ENCODE measurements at places on chromosomes 13 and 19.

DNA sequence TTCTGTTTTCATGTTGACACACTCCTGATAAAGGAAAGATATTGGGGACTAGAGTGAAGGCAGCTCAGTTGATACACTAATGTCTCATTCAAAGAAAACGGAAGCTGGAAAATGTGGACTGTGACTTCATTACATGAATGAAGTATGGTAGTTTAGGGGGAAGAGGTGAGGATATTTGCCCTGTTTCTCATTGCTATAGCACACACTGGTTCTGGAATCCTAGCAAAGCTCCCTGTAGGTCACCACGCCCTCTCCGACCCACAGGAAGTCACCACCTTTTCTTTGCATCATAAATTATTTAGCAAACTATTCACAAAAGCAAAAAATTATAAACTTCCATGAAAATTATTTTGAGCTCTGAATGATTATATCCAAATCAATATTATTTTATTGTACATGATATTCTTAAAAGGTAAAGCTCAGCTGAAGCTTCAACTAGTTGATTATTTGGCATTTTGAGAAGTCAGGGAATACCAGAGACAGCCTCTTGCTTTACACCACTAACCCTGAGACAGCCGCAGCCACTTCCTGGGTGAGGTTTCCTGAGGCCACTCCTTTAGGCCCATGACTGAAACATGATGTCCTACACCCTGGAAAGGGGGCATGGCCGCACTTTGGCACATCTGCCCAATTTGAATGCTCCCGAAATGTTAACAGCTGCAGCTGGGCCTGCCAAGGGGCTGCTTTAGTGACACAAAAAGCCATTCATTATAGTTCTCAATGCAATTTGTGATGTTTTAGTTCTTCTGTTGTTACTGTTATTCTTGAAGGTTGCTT lies 50.0 kb upstream of the WDFY2 start:
- peak; percentile 26 for DNase-seq

DNA sequence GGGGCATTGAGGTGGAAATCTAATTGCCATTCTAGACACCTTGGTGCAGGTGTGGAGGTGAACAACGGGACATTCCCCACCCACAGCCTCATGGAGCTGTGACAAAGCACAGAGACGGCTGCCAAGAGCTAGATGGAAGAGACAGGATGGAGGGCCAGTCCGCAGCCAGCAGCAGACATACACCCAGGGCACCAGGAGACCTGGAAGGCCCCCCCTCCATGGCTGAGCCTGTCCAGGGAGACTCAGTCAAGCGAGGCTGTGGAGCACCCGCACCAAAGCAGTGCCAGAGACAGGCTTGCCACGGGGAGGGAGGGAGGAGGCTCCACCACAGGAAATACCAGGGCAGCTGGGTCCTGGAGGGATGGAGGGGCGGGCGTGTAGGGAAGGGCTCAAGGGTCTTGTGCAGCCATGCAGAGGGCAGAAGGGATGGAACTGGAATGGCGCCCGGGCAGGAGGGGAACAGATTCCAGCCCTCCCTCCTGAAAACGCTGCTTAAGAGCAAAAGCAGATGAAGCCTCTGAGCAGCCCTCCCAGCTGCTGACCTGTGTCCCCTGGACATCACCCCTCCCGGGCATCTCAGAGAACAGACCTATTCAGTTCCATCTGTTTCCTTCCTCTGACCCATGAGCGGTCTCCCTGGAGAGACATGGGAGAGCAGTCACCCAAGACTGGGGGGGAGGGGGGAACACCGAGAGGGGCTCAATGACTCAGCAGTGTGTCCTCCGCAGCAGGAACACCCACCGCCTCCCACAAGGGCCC lies 14.4 kb downstream of the EPS15L1 start:
- no peak for DNase-seq

DNA sequence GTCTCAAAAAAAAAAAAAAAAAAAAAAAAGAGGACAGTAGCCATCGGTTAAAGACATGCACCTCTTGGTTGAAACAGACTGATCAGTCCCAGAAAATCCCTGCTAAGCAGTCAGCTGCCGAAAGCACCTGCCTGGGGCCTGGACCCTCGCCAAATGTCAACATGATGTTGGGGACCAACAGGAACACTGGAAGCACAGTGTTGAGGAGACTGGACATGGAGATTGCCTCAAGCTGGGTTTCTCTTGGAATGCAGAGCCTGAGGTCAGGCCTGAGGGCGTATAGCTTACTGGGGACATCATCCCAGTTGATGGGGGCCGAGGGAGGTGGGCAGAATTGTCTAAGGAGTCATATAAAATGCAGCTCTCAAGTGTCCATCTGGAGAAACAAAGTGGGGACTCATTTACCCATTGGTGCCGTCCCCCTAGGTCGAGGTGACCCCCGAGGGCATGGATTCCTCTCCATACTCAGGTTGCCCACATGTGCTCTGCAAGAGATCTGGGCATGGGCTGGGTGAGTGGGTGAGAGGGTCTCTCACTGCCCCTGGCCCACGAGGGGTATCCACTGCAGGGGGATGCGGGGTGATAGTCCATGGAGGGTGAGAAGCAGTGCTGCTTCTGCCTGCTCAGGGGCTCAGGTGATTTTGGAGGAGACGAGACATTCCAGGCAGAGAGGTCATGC lies 164.5 kb downstream of the URI1 start:
- no peak for DNase-seq

- DNase-seq: no peak
Measured at GRCh38 chr13:107104631-107105030, 536.7 kb upstream of the ARGLU1 start.

GRCh38 chr13:85603735-85604134 lies 195.5 kb downstream of the SLITRK6 start:
- no peak for DNase-seq

DNA sequence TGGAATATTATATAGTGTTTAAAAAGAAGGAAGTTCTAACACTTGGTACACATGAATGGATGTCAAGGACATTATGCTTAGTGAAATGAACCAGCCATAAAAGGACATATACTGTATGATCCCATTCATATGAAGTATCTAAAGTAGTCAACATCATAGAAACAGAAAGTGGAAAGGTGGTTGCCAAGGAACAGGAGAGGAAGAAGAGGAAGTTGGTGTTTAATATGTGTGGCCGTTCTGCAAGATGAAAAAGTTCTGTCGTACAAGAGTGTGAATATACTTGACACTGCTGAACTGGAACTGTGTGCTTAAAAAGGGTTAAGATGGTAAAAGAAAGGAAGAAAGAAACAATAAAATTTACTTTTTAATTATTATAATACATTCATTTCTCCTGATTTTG lies 33.1 kb upstream of the C1QTNF9 start:
- DNase-seq: no peak

- DNase-seq: peak; percentile 19
Measured at GRCh38 chr19:54316746-54317107, 3.8 kb upstream of the LILRA5 start.

- no peak for DNase-seq
Measured at GRCh38 chr13:56515441-56515840, 625.3 kb upstream of the PRR20A start.

GRCh38 chr13:97248243-97248642 lies 26.1 kb downstream of the MBNL2 start:
- no peak for DNase-seq

- no peak for DNase-seq
Measured at GRCh38 chr13:89584058-89584620, 1763.3 kb upstream of the MIR17HG start.

- no peak for DNase-seq
Measured at GRCh38 chr19:3606690-3607289, at the start of gene TBXA2R. Gene TBXA2R, minus strand, starts transcription at chr19:3606875. Its CDS starts 6,241 bp downstream, at chr19:3600634.

GRCh38 chr13:91238036-91238435 lies 109.5 kb upstream of the MIR17HG start:
- no peak for DNase-seq

DNA sequence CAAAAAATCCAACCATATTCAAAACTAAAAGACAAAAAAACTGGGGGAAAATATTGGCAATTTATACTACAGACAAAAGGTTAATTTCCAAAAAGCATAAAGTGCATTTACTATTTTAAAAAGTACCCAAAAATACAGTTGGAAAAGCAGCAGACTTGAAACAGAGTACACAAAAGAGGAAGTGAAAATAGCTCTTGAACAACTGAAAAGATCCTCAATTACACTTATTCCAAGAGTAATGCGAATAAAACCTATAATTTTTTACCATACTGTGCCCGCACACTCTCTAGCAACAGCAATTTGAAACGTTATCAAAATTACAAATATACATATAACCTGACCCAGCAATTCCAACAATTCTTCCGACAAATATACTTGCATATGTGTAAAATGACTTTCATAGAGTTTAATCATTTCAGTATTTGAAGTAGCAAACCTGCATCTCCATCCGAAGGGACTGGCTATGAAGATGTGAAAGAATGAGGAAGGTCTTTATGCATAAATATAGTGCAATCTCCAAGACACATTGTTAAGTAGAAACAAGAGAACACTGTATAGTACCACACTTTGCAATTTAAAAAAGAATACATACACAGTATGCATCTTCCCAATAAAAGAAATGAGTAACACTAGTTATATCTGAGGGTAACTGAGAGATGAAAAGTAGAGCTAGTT lies 25.4 kb downstream of the ALG5 start:
- no peak for DNase-seq

DNA sequence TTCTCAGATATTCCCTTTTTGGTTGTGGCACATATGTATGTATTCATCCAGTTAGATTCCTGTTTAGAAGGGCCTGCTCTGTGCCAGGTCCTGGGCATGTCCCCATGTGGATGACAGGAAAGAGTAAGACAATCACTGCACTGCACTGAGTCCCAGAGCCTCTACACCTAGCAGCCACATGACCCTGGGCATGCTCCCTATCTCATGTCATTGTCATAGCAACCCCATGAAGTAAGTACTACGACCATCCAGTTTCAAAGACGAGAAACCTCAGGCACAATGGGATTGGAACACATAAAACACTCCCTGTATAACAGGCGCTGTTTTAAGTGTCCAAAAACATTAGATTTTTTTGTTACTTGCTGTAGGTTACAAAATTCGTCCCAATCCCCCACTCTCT lies 594.4 kb downstream of the UQCRFS1 start:
- no peak for DNase-seq

DNA sequence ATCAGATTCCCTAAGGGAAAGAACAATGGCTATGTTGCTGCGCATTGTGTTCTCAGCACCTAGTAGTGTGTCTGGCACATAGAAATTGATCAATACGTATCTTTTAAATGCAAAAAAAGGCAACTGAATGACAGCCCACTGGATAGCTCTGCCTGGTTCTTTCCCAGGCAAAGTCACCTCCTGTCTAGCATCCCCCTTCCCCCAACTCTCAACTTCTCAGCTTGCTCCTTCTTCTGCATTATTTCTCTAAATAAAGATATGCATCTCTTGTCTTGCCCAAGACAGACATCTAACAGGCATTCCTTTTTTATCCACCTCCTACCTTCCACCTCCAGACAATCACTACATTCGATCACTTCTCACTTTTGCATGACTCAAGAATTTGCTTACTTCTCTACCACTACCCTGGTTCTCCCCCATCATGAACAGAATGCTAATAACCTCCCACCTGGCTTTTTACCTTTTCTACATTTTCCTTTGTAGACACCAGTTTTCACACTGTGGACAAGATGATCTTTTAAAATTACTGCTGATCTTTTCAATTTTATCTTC lies 26.5 kb upstream of the OXGR1 start:
- no peak for DNase-seq

DNA sequence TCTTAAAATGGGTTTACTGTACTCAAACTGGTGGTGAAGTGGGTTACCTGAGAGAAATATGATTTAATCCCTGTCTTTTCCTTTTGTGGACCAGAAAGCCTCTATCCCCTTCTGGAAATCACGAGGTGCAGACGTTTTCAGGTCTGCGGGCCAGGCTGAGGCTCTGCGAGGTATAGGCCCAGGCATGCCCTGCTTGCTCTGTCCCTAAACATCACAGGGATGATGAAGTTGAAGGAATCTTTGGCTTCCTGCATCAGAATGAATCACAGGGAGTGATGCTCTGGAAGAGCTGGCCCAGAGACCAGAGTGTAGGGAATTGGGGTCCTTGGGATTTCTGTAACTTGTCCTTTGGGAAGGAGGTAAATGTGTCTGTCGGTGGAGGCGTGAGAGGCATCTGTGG lies 18.4 kb upstream of the CHST8 start:
- DNase-seq: no peak

- no peak for DNase-seq
Measured at GRCh38 chr13:99214731-99215130, 14.1 kb downstream of the UBAC2 start.

GRCh38 chr19:19259741-19260140 lies 13.4 kb downstream of the TM6SF2 start:
- peak; percentile 11 for DNase-seq

GRCh38 chr19:49874503-49875157 lies 2.5 kb downstream of the AKT1S1 start:
- no peak for DNase-seq

DNA sequence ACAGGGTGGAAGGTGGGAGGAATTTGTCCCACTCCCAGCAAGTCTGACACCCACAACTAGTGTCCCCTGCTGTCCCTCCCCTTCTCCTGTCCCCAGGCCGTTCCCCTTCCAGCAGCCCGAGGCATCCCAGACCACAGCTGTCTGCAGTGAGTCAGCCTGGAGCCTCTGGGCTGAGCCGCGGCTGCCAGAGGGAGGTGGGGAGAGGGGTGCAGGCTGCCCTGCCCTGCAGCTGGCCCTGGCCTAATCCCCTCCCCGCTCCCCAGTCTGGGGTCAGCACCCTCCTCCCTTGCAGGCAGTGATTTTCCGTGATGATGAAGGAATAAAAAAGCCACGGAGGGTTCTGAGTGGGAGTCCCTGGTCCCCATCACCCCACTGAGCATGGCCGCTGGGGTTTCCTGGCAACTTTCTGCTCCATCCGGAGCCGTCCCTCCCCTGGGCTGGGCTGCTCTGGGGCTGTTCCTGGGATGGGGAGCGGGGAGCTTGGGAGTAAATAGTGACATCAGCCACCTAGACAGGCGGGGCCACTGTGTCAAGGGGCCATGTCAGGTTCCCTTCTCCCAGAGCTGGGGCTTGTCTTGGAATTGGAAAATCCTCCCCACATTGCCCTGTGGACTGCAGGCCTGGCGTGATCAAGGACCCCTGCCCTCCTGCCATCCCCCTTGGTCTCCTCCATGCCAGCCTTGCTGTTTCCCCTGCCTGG lies 16.8 kb downstream of the SPC24 start:
- peak; percentile 74 for DNase-seq

GRCh38 chr13:23865906-23866305 lies 23.3 kb downstream of the MIPEP start:
- DNase-seq: no peak

GRCh38 chr13:50650592-50651504 lies 192.6 kb downstream of the DLEU7 start:
- DNase-seq: no peak

GRCh38 chr13:76937281-76937820 lies 11.0 kb upstream of the ACOD1 start:
- peak; percentile 27 for DNase-seq

- no peak for DNase-seq
Measured at GRCh38 chr13:77113496-77113895, 86.5 kb upstream of the FBXL3 start.

DNA sequence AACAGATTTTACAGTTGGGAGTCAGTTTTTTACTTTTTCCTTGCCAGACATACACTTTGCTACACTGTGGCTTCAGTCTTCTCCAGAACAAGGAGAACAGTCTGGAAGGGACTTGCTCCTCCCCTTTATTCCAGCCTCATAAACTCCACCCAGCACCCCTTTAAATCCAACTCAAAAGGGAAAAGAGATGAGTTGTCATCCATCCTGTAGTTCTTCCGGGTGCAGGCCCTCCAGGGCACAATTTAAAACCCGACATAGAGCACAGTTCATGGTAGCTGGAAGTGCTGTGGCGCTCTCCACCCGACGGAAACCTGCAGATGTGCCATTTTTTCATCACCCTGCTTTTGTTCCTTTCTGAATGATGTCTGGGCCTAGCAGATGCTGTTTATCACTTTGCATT lies 98.9 kb downstream of the ZAR1L start:
- no peak for DNase-seq
